Upper lobe of left lung (tissue), 6 donors: ENCODE measurements at places on chromosomes 2 and 18. TPM values are rescaled to one million over a fixed set of nuclear protein-coding genes. Genes with fewer than 3 reads are reported as not detected.

DNA sequence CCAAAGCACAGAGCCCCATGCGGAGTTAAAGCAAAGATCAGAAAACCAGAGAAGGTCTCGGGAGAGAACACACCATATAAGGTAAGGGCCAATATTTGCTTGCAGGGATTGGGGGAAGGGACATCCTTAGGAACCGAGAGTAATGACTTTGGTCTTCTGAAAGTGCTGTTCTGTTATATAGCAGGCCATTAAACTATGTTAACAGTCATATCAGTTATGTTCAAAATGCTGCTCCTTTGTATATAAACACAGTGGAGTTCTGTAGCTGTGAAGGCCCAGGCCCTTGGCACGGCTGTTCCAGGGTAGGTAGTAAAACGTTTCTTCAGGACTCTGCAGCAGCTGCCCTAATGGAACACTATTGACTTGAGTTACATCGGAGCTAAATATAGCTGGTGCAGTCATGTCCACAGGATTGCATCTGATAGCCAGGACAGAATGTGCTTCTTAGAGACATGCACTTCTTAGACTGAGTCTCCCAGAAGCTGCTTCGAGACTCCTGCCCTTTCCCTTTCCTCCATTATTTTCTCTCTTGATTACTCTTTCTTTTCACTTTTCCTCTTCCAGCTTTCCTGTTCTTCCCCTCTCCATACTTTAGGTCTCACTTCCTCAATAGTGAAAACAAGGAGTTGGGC lies 122.4 kb downstream of the SETBP1 start:
- DNase-seq, result no peak

DNA sequence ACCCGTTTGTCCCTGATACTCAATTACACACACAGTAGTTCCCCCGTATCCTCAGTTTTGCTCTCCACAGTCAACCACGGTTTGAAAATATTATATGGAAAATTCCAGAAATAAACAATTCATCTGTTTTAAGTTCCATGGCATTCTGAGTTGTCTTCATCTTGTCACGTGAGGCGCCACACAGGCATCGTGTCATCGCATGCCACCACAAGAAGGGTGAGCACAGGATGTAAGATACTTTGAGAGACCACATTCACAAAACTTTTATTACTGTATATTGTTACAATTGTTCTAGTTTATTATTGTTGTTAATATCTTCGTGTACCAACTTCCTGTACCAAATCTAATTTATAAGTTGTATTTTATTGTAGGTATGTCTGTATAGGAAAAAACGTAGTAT lies 17.7 kb downstream of the ADNP2 start:
- DNase-seq, result no peak

- DNase-seq, result no peak
Measured at GRCh38 chr2:177332026-177332991, 60.3 kb upstream of the AGPS start.

DNA sequence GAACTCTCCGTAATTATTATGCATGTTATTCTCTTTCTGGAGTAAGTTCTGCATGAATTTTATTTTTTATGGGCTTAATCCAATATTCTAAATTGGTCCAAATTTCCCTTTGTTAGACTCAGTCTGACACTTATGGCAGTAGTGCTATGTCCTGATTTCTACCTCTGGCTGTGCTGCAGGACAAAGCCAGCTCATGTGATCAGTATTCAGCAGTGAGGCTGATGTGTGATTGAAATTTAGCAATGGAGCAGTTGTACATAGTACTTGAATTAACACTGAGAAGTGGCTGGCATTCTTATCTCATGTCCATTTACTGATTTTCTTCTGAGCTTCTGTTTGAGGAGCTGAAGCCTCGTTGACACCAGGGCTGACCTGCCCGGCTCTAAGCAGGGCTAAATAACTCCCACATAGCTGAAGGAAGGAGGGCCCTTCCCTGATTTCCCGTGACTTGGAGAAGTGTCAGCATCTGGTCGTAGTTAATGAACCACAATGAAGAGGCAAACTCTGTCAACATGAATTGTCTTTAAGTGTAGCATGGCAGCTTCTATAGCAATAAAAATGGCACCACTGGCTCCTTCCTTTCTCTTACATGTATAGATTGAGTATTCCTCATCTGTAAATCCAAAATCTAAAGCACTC lies 159.0 kb upstream of the RASGRP3 start:
- DNase-seq, result no peak

DNA sequence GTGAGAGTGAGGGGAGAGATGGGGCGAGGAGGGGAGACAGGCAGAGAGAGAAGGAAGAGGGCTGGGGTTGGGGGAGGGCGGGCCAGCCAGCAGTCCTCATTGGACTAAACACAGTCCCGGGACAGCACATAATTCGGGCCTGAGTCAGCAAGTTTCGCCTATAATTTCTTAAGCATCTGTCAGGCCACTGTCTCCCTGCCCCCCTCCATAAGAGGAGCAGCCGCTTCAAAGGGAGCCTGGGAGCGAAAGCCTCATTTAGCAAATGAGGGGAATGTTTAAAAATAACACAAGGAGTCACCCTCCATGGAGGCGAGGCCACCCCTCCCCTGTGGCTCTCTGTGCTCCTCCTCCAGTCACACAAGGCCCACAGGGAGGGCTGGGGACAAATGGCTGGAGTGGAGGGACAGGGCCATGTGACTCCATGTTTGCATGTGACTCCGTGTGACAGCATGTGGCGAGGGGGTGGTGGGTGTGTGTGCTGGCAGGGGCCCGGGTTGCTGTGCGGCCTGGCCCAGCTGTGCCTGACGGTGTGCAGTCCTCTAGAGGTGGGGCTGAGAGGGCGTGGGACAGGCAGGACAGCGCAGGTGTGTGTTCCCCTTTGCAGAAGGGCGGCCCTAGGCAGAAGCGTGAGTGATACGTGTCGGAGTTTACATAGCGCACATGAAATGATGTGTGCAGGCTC lies 162.4 kb downstream of the CELF4 start:
- no peak for DNase-seq

DNA sequence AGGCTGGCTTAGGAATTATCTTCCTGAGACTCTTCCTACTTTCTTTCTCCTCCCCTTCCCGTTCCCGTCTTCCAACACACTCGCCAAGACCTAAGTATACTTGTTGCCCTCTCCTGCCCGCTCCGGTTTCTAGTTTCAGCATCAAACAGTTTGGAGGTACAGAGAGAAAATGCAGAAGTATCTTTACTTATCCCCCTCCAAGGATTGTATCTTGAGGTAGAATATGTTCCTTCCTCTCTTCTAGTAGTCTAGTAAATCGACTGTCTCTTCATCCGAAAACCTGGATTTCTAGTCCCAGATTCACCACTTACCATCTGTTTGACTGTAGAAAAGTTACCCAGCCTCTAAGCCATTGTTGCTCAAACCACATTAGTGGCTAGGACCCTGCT lies 755 bp downstream of the EIF4E2 start:
- DNase-seq, result no peak

GRCh38 chr18:41576643-41577042 lies 378.4 kb upstream of the PIK3C3 start:
- DNase-seq, result no peak

DNA sequence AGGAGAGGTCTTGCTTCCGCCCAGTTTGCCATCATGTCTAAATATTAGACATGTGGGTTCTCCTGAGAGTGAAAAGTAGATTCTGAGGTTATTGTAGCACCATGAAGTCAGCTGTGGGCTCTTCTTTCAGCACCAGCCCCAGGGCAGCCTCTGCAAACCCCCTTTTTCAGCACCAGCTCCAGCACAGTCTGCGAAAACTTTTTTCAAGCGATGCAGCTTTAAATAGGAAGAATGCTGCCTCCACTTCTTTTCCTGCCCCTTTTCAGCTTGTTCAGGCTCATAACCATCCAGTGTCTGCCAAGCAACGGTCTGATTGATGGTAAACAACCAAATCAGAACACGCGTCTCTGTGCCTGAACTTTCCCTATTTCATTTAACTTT lies at the start of gene COL5A2:
TSS of gene COL5A2 (minus strand) at position 192 of the 381 bp plus-strand sequence. CDS start at position 35, 157 bp downstream.
- DNase-seq, result no peak

Gene GRHL1
- total RNA-seq, result 4.6 TPM

Gene SMPD4
- total RNA-seq, result 45.7 TPM

Gene IL1F10
- total RNA-seq, result not detected
